8988T (cell line): ENCODE measurements at places on chromosomes 3 and 15.

DNA sequence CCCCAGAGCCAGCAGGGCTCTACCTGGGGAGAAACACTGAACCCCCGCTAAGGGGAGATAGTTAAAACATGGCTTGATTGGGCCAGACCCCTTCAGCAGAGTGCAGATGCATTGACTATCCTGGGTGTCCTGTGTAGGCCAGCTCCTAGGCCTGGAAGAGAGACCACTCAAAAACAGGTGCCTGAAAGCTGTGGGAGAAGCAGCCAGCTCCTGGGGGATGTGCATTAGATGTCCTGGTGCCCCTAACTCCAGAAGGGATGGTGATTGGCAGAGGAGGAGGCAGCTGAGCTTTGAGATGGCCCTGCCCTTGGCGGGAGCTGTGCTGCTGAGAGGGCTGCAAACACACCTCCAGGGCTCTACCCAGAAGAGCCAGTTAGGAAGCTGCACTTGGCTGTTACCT is 89.3 kb upstream of the PLXNA1 start:
- no peak for DNase-seq

- DNase-seq: no peak
These were observed 159.8 kb upstream of the MITF start for GRCh38 chr3:69579306-69580041.

DNA sequence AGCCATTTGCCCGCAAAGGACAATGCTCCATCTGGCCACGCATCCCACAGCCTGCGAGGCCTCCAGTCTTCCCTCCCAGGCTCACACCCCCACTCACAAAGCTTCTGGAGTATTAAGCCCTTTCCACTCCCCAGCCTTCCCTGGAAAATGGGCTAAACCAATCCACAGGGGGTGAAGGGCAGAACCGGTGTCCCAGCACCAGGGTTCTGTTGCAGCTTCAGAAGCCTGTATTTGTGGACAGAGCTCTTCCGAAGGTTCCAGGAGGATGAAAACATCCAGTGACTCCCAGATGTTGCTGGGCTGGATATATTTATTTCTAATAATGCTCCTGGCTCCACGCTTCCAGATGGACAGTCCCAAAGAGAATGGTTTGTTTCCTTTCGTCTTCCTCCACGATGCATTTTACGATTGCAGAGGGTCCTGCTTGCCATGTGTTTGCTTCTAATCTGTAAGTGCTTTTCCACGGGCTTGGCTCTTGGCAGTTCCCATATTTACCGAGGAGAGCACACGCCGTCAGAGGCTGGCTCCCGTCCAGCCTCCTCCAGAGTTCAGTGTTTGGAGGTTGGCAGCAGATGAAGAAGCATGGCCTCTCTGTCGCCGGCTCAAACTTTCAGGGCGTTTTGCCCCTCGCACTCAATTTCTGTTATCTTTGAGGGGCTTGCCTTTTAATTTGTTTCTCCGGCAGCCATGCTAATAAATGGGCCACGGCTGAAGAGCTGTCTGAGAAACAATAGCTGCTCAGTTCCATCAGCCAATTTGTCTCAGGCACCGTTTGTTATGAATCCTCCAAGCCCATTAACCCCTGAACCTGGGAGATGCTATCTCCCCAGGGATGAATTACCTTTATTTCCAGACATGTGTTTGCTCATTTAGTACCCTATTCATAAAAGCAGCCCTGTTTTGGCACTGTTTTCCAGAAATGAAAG is 367.9 kb upstream of the PROK2 start:
- no peak for DNase-seq

GRCh38 chr3:51966922-51967383 is 301 bp downstream of the PCBP4 start:
- DNase-seq: no peak

DNA sequence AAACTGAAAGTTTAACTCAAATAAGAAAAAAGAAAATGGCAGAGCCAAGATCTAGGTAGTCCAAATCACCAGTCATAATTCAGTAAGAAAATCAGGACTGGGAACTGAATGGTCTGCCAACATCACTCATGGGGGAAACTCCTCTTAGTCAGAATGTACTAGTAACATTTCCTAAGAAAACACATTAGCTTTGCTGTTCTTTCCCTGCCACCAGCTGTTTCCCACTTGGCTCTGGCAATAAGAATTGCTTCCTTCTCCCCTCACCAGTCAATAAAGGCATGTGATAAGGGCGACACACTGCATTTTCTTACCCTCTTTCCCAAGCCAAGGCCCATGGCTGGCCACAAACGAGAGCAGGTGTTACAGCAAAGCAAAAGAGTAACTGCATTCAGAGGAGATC is 46.1 kb downstream of the PIK3R4 start:
- DNase-seq: no peak

DNA sequence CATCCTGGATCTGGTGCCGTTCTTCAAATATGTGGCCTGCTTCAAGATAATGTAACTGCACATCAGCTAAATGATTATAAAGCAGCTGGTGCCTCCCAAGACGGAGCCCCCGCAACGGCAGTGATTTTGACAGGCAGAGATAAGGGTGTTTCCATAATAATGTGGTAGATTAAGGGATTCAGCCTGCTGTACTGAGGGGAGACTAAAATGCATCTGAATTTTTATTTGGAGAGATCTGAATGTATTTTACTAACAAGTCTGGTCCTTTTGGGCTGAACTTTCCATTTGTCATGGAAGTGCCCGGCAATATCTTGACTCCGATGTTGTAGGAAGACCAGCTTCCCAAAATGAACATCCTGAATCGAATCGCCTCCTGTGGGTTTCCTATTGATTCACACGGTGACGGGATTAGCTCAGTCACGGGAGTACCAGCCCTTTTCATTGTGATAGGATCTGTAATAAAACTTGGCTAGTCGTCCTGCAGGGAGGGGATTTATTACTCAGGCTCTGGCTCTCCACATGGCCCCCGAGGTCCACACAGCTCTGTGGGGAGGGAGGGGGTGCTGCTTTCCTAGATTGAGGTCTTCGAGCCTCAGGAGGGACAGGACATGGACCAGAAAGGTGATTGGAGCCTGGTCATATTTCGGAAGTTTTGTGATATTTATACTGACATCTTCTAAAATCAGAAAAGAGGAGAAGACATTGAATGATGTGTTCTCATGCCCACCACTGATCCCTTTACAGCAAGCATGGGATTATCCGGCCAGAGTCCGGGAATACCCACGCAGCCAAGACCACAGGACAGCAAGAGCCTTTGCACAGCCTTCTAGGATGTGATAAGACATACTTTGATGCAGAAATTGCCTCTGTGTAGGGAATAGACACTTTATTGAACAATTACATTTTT is 2.5 kb upstream of the PCSK6 start:
- no peak for DNase-seq

GRCh38 chr3:64578062-64578770 is 109.6 kb downstream of the ADAMTS9 start:
- no peak for DNase-seq

DNA sequence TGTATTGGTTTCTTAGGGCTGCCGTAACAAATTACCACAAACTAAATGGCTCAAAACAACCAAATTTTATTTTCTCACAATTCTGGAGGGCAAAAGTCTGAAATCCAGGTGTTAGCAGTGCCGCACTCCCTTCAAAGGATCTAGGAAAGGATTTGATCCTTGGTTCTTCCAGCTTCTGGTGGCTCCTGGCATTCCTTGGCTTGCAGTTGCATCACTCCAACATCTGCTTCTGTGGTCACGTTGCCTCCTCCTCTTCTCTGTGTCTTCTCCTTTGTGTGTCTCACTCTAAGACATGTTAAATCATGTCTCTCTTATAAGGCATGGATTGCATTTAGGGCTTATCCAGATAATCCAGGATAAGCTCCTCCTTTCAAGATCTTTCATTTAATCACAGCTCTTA is 262.2 kb downstream of the MEX3B start:
- DNase-seq: no peak

GRCh38 chr3:130789782-130790322 is 43.2 kb upstream of the PIK3R4 start:
- no peak for DNase-seq

- DNase-seq: no peak
These were observed 352.3 kb downstream of the LRTM1 start for GRCh38 chr3:54575618-54575960.

GRCh38 chr3:126646674-126647073 is 8.2 kb downstream of the TXNRD3 start:
- DNase-seq: no peak

DNA sequence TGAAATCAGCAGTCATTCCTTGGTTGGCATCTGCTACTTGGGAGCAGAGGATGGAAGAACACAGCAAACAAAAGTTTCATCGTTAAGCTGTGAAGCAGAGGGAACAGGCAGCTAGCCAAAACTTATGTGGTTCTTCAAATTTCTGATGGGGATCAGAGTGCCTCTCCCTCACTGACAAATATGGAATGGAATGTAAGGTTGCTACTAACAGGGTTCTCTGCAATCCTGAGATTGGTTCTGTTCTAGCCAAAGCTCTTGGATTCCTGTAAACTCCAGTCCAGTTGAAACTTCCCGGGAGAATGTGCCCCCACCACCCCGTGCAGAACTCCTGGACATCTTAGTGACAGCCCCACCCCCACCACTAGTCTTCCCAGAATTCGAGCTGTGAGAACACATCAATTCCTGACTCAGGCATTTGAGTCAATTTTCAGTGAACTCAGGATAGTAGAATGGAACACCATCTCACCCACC is 55.9 kb upstream of the PHLDB2 start:
- no peak for DNase-seq

- DNase-seq: no peak
These were observed 246.9 kb upstream of the LRTM1 start for GRCh38 chr3:55174747-55175146.

GRCh38 chr3:42805141-42805821 is 991 bp upstream of the HIGD1A start:
- no peak for DNase-seq

DNA sequence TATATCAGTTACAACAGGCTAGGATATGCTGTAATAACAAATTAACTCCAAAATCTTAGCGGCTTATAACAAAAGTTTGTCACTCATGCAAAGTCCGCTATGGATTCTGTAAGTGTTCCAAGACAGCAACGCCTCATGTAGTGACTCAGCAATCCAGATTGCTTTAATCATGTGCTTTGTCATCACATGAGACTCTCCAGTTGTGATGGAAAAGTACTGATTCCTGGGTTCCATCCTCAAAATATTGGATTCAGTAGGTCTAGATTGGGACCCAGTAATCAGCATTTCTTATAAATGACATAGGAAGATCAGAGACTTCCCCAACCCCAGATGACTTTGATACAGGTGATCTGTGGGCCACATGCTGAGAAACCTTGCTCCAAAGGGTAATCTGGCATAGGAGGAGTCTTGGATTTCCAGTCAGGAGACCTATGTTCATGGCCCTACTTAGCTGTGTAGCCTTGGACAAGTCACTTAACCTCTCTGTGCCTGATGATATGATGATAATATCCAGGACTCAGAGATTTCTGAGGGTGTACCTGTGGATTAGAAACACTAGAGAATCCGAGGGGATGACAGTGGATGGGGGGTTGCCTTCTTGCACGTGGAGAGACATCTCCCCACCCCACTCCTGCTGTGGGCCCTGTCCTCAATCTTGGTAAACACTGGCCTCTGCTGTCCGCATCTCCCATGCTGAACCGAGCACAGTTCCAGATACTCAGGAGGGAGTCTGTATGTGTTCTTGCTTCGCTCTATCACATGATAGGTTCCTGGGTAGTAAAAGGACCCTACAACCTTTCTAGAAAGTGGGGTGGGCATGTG is 65.5 kb downstream of the CORO2B start:
- DNase-seq: no peak

- DNase-seq: no peak
These were observed 290.6 kb downstream of the ADAMTS17 start for GRCh38 chr15:100050877-100051786.

GRCh38 chr3:41216993-41217392 is 17.7 kb downstream of the CTNNB1 start:
- no peak for DNase-seq

GRCh38 chr3:188052169-188053035 is 101.6 kb upstream of the LPP start:
- no peak for DNase-seq

DNA sequence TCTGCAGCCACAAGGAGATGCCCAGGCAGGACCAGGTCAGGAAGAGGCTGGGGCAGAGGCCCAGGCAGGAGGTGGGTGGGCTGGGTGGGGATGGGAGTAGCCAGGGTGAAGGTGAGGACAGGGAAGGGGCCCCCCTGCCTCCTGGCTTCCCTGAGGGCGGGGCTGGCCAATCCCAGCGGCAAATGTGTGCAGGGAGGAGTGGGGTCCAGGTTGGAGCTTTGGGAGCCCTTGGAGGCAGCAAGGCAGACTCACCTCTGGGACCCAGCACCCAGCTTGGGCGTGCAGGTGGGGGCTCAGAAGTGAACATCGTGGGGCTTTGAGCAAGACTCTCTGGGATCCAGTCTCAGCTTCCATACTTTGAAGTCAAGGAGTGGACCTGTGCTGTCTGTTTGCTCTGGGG is 25.2 kb downstream of the GP9 start:
- DNase-seq: no peak

DNA sequence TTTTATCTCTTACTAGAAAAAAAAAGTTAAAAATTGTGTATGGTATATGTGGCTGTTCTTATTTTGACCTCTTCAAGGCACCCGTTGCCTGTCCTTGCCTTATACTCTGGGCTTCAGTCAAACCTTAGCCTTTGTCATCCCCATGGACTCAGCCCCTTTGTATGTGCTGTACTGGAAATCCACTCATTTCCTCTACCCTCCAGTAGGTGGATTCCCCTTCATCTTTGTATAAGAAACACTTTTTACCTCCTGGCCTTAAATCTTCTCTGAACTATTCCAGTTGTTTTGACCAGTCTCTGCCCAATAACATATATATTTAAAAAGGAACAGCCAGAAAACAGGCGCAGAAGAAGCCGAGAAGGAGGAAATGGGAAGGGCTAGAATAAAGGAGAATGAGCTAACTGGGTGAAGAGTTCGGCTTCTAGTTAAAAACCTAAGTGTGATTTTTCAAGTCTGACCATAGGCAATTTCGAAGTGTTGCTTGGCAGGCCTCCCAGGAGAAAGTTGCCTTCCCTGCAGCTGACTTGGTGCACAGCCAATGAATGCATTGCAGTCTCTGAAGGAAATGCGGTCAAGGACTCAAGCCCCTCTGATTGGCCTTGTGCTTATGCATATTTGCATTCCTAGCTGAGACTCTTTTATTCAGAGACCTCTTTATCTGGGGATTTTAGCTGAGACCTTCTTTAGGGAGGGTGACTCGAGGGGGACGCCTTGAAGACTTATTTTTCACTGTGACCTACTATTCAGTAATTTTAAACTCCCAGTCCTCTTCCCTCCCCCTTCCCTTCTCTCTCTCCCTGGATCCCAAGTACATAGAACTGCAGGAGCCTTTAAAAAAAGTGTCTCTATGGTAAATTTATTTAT is 277.4 kb downstream of the ROBO1 start:
- DNase-seq: no peak

GRCh38 chr3:10370429-10370828 is 49.5 kb upstream of the SEC13 start:
- DNase-seq: no peak

- no peak for DNase-seq
These were observed 59.5 kb upstream of the PLXNA1 start for GRCh38 chr3:126923423-126923822.

- DNase-seq: no peak
These were observed 69.5 kb downstream of the ATP1B3 start for GRCh38 chr3:141945726-141946485.

DNA sequence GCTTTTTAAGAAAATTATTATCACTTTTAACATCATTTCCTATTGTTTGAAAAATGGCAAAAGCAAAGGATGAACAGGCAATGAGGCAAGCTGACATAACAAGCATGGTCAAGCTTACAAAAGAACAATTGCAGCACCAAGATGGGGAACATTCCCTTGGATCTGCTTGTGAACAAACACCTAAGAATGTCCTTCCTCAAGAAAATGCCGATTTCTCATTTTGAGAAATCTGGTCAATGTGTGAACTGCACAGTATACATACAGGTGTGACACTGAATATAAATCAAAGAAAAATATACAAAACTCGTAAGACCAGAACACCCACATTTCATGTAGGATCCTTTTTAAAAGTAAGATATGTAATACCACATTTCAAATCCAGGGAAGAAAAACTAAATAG is 58.9 kb downstream of the LRRFIP2 start:
- DNase-seq: no peak
